Stimulated activated CD8-positive, alpha-beta memory T cell treated with anti-CD3 and anti-CD28 coated beads, Interleukin-15, amount 100 ng/mL, for 1 hour (primary cell): ENCODE measurements at places on chromosomes 3 and 15.

GRCh38 chr3:140365872-140366697 lies 311.8 kb upstream of the TRIM42 start:
- DNase-seq = no peak

GRCh38 chr3:71423151-71423906 lies 160.2 kb downstream of the FOXP1 start:
- no peak for DNase-seq

DNA sequence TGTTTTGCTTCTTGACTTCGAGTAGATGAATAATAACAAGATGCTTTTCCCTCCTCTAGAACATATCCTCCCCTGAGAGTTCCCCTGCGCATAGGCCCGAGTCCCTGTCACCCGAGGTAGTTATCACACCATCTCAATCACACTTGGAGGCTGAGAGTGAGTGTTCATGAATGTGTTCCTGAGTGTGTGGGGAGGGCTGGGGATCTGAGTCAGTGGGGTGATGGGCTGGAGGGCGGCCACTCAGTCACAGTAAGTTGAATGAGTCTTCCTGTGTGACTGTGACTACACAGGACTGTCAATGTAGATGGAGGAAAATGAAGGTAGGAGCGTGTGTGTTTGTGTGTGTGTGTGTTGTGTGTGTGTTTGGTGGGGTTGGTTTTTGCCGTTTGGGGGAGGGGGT lies 71.0 kb downstream of the SETD5 start:
- DNase-seq = no peak

- no peak for DNase-seq
Observed at GRCh38 chr15:25563596-25563995, 124.8 kb upstream of the UBE3A start.

GRCh38 chr15:70555713-70556112 lies 207.6 kb downstream of the UACA start:
- DNase-seq = no peak

GRCh38 chr3:16429086-16429485 lies 84.4 kb downstream of the RFTN1 start:
- no peak for DNase-seq
